ENCODE measurements at places on chromosomes 6 and 20. TPM values are rescaled to one million over a fixed set of nuclear protein-coding genes. Genes with fewer than 3 reads are reported as not detected.

Gene LRP11
- 8.1 TPM for total RNA-seq

Gene C6orf141
- total RNA-seq, result 61.3 TPM

Gene RIPOR3
- 0.20 TPM for total RNA-seq

Gene KIF13A
- total RNA-seq, result 23.3 TPM

Gene NAPB
- total RNA-seq, result 3.1 TPM

Gene CPNE5
- 5.7 TPM for total RNA-seq

Gene SLC25A27
- 0.22 TPM for total RNA-seq

Gene LIN28B
- not detected for total RNA-seq

- peak; percentile 78 for DNase-seq
Measured at GRCh38 chr6:33206864-33207551, 1.3 kb upstream of the RING1 start.

DNA sequence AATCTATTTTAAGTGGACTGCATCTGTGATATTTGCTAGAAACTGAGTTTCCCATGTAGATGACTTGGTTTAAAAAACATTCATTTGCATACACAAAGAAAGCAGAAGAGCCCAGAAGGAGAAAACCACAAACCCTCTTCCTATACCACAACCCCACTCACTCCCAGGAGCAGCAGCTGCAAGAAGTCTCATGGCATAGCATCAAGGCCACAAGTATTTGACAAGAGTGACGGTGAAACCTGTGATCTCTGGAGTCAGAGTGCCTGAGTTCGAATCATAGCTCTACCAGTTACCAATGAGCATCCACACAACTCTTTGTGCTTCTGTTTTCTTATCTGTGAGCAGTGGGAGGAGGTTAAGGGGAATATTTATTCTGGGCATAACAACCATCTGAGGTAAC, 44.7 kb upstream of the SIRPG start:
- no peak for DNase-seq

- no peak for DNase-seq
Measured at GRCh38 chr6:122107256-122107852, 292.1 kb upstream of the HSF2 start.

DNA sequence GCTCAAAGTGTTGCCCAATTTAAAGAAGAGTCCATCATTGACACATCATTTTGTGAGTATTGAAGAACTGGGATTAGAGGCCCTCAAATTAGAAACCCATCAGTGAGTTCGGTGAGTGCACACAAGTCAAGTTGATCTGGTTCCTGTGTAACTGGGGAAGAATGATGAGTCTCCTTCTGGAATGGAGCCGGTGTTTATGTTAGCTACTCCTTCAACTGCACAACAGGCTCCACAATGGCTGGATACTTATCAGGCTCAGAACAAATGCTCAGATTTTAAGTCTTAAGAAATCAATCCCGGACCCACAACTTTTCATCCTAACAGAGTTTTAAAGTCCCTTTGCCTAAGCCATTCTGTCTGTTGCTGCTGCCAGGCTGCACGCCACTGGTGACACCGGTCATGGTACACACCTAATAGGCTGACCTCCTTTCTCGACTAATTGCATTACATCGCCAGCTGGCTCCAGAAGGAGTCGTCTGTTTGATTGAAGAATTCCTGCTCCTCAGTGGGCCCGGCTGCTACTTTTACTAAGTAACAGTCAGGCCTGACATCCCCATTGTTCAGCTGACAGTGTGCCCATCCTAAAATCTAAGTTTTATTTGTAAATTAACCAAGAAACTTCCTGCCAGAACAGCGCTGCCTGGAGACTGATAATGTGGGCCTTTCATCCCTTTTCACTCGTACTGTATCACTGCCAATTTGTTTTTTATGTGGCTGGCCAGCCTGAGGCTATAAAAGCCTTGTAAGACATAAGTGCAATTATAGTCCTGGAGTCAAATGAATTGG, 130.4 kb downstream of the INSM1 start:
- no peak for DNase-seq

GRCh38 chr20:52179331-52180179, 12.0 kb downstream of the ZFP64 start:
- DNase-seq, result no peak

DNA sequence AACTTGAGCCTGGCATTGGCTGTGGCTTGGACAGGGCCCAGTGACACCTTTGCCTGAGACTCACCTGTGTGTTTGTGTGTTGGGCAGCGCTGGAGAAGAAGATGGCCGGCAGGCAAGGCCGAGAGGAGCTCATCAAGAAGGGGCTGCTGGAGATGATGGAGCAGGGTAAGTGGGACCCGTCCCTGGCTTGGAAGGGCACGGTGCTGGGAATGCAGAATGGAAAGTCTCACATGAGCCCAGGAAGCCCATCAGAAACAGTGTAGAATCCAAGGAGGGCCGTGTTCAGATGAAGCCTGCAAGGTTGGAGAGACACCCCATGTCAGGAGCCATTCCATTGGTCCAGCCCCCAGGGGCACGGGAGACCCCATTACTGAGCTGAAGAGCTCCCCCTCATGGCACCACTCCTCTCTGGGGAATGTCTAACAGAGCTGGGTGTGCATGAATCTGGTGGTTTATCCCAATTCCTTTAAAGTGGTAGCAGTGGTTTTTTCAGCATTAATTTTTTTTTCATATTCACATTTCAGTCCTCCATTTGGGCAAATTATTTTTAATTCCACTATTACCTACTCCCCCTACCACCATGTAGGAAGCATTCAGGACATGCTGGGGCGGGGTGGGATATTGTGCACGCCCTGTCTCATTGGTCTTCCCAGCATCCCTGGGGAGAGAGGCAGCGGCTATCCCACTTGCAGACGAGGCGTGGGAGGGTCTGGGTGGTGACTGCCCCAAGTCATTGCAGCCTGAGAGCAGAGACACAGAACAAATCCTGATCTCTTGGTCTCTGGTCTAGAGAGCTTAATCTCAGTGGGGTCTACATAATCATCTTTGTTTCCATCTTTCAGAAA, 143.6 kb downstream of the PHACTR3 start:
- no peak for DNase-seq

DNA sequence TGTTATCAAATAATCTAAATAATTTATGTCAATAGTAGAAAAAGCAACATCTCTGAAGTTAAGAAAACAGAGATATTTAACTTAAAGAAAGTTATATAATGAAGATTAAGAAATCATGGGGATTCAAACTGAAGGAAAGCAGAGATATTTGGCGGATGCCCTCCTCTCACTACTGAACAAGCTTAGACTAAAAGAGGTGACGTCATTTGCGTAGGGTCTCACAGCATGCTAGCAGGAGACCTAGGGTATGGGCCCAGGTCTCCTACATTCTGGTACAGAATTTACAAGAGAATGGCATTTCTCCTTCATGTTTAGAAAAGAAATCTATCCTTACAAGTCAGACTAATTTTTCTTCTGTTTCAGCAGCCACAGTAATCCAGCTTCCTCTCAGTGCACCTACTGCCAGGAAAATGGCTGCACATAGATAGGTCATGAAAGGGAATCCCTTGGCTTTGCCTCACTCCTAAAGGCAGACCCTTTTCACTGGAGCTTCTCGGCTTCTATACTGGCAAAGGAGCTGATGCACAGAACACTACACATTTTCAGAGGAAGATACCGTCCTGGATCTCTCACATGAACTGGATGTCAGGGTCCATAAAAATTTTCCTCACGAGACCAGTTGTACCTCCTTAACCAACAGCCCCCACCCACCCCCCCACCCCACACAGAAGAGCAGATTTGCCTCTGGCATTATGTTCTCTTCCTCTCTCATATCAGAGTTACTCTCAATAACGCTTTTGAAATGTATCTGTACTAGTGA, 41.8 kb upstream of the DST start:
- DNase-seq, result no peak

DNA sequence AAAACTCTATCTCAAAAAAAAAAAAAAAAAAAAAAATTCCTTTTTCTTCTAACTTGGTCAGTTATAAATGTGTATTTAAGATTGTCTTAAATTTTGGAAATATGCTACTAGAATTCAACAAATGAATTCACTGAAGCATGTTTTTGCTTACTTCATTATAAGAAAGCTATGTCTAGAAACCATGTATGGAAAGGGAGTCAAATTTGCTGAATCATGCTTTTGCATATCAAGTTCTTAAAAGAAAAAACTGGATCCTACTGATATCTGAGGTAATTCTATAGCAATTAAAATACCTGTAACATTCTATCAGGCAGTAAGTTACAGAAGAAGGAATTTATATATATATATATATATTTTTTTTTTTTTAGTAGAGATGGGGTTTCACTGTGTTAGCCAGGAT, 27.7 kb downstream of the AKIRIN2 start:
- no peak for DNase-seq

DNA sequence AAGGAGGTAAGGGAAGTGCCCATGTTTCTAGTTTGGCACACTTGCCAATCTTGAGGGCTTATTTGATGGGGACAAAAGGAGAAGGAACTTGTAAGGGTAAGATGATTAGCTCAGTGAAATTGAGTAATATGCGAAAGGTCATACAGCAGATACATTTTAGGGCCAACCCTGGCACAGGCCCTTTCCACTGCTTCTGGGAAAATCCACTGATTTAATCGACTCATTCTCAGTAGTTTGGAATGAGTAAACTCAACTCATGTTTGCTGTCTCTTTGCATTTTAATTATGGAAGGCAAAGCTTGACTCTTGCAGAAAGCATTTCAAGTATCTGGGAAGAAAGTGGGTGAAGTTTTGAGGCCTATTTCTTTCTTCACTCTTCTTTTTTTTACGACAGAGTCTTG, 20.0 kb downstream of the PHF20 start:
- DNase-seq, result no peak

DNA sequence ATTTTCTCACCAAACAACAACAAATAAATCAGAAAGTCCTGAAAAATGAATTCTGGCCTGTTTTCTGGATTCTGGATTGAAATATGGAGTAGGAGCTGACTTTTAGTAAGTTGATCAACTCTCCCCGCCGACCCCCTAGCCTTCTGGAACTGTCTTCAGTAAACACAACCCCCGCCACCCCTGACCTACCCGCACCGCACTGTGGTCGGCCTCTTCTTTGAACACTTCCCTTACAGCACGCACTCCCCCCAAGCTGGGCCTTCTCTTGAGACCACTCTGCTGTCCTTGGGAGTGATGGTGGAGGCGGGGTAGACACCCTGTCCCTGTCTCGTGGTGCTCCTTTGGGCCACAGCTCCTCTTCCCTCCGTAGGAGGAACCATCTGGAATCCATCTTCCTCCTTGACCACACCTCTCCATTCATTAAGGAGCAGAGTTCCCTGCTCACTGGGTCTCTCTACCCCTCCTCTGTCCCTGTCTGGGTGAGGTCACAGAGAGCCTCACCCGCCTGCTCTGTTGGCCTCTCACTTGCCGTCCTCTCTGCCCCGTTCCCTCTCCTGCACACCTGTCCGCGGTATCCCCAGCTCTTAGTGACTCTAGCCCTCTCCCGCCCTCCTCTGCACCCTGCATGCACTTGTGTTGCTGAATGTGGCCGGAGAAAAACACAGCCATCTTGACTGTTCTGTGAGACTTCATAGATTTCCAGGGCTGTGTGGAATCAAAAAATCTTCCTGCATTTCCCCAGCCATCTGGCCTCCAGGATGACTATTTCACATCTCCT, 19.1 kb downstream of the SYNJ2 start:
- DNase-seq, result no peak

DNA sequence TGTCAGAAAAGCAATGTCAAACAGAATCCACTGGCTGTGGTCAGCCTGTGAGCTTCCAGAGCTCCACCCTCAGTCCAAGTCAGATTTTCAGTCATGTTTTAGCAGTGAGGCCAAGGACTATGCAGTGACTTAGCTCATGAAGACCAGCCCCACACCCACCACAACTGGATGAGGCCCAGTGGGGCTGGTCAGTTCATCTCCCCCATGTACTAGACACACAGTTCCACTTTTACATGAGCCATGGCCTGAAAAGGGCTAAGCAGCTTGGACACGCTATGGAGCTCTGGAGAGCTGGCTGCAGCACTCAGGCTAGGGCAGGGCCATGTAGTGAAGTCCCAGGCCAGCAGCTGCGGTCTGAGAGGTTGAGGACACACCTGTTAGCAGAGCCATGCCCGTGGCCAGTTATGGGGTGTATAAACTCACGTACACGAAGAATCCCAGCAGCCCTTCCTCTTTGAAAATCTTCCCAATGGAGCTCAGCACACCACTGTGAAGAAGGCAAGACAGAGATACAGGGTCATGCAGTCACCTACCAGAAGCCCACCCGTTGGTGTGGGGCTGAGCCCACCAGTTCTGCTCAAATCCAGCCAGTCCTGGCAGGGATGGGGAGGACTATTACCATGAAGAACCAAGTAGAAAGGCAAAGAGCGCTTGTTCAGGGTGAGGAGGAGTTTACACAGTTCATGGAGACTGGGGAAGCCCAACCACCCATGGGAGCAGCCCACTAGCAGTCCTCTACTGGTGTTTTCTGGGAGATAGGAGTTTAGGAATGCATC, 10.6 kb downstream of the MTCH1 start:
- DNase-seq, result no peak

DNA sequence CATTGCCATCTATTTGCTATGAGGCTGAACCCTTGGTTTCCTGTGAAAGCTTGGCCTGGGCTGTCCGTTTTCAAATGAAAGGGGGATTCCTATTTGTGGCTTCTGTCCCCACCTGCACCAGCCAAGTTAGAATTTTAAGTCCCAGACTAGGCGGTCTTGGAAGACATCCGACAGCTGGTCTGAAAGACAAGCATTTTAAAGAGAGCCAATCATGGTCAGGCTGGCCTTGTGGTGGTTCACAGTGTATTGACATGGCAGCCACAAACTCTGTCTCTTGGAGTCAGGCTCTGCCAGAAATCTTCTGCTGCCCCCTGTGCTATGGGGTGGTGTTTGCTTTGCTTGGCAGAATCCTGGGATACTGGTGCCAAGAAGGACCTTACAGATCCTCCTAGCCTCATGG, 319.2 kb upstream of the MOCS1 start:
- DNase-seq, result no peak

DNA sequence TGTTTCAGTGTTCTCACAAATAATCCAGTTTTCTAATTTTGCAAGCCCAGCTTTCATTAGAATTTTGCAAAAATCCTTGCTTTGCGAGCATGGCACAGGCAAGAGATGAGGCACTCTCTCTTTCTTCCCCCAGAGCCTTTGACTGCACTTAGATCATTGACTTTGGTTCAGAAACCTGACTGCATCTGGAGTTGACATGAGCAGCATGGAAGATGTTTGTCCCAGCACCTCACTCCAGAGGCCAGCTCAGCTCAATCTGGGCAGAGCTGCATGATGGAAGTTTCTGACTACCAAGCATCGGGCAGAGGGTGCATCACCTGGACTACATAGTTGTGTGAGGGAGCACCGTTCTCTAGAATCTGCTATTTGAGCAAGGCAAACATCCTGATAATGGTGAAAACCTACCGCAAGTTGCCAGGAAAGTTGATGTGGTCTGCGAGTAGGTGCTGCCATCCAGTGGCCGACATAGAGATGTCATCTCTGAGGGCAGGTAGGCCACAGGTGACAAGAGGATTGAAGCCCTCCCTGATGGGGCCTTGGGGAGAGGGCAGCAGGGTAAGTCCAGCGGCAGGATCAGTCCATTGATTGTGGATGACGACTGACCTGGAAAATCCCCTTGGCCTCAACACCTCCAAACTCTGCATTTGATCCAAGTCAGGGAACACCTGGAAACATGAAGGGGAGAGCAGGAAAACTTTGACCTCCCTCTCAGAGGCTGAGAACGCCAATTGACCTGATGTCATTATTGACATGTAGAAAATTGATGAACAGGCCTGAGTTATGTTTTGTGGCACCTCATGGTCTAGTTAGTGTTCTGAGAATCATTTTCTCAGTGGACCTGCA, 3.8 kb upstream of the LPA start:
- peak; percentile 1 for DNase-seq

GRCh38 chr6:168533414-168533813, 92.4 kb downstream of the SMOC2 start:
- no peak for DNase-seq

GRCh38 chr6:118825661-118826060, 68.3 kb upstream of the ASF1A start:
- no peak for DNase-seq

All from lung microvascular endothelial cell (primary cell).